ENCODE measurements at places on chromosomes 13 and 19.

DNA sequence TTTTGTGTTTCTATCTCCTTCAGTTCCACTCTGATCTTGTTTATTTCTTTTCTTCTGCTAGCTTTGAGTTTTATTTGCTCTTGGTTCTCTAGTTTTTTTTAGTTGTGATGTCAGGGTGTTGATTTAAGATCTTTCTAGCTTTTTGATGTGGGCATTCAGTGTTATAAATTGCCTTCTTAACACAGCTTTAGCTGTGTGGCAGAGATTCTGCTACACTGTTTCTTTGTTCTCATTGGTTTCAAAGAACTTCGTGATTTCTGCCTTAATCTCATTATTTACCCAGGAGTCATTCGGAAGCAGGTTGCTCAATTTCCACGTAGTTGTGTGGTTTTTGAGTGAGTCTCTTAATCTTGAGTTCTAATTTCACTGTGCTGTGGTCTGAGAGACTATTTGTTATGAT lies 251.7 kb upstream of the HTR2A start:
- H3K27ac ChIP-seq = no peak overlapping the region
- no peaks in the 10 kb centered on the region for H3K36me3 ChIP-seq
- H3K4me3 ChIP-seq = no peak overlapping the region
- no peak for DNase-seq
- H3K27me3 ChIP-seq = no peaks in the 10 kb centered on the region

- peak overlapping the region; percentile 97 for H3K27ac ChIP-seq
- no peaks in the 10 kb centered on the region for H3K4me1 ChIP-seq
- DNase-seq = peak; percentile 25
Observed at GRCh38 chr13:29849071-29849631, 1.3 kb downstream of the UBL3 start.

- no peak for DNase-seq
- no peak overlapping the region for H3K27ac ChIP-seq
Observed at GRCh38 chr13:84290386-84290785, 408.1 kb upstream of the SLITRK1 start.

DNA sequence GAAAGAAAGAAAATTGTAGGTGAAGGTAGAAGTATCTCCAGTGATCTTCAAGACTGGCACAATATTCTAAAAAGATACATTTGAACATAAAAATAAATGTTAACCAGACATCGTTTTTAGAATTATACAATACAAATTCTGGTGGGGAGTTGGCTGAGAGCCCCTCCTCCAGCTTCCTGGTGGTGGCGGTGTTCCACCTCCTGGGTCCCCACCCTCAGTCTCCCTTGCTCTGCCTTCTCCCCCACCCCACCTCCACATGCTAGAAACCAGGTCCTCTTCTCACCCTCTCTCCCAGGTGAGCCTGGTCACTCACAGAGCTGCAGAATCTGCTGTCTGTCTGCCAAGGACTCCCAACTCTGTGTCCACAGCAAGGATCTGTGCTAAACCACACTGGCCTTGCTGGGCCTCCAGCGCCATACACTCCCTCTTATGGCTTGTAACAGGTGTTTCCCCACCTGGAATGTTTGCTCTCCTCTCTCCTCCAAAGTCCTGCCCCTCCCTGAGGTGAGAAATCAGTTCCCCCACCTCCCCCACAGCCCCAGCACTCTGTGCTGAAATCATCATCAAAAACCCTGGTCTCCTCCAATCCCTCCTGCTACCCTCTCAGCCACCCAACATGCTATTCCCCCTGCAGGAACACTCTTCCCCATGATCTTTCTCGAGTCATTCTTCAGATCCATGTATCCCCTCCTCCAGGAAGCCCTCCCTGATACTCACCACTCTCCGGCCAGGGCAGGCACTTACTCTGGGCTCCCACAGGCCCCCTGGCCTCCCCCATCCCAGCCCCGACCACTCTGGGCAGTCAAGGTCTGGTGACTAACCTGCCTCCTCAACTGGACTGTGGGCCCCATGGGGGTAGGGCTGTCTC lies 20.5 kb upstream of the CYP2S1 start:
- H3K27ac ChIP-seq = no peak overlapping the region
- no peaks in the 10 kb centered on the region for H3K4me1 ChIP-seq
- H3K4me3 ChIP-seq = no peak overlapping the region
- no peak for DNase-seq
- H3K27me3 ChIP-seq = no peaks in the 10 kb centered on the region

- H3K27me3 ChIP-seq = no peaks in the 10 kb centered on the region
- no peaks in the 10 kb centered on the region for H3K36me3 ChIP-seq
- peak overlapping the region; percentile 80 for H3K4me3 ChIP-seq
- DNase-seq = peak; percentile 90
- peaks cover 16% of the 10 kb centered on the region for H3K4me1 ChIP-seq
Observed at GRCh38 chr19:12788682-12789097, 2.6 kb upstream of the JUNB start.

DNA sequence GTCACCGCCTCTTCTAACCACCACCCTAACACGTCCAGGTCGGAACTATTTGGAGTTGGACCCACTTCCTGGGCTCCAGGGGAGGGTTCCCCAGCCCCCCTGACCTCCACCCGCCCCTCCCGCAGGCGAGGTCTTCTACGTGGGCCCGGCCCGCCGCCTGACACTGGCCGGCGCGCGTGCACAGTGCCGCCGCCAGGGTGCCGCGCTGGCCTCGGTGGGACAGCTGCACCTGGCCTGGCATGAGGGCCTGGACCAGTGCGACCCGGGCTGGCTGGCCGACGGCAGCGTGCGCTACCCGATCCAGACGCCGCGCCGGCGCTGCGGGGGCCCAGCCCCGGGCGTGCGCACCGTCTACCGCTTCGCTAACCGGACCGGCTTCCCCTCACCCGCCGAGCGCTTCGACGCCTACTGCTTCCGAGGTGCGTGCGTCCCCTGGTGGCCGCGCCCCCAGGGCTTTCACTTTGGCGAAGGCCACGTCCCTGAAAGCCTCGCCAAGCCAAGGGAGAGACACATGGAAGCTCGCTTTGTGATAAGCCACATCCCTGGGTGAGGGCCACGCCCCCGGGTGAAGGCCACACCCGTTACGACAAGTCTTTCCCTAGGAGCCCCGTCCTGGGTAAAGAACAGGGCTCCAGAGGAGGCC lies 13.2 kb downstream of the NCAN start:
- H3K4me1 ChIP-seq = peaks cover 2% of the 10 kb centered on the region
- no peak overlapping the region for H3K4me3 ChIP-seq
- no peaks in the 10 kb centered on the region for H3K36me3 ChIP-seq
- peak; percentile 27 for DNase-seq
- H3K27me3 ChIP-seq = no peaks in the 10 kb centered on the region

DNA sequence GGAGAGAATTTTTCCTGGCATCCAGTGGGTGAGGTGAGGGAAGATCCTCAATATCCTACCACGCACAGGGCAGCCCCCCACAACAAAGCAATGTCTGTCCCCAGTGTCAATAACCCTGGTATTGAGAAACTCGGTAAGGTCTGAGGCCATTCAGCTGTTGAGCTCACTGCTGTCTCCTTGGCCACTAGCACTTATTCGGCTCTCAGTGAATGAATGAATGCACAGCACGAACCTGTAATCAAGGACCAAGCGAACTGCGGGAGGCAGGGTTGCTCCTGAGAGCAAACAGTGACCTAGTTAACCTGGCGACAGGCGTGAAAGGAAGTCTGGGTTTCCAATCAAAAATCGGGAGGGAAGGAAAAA lies 640 bp downstream of the ZSCAN5A start:
- H3K27ac ChIP-seq = peak overlapping the region; percentile 95
- H3K36me3 ChIP-seq = no peaks in the 10 kb centered on the region
- H3K4me3 ChIP-seq = peak overlapping the region; percentile 70
- H3K4me1 ChIP-seq = peaks cover 7% of the 10 kb centered on the region

DNA sequence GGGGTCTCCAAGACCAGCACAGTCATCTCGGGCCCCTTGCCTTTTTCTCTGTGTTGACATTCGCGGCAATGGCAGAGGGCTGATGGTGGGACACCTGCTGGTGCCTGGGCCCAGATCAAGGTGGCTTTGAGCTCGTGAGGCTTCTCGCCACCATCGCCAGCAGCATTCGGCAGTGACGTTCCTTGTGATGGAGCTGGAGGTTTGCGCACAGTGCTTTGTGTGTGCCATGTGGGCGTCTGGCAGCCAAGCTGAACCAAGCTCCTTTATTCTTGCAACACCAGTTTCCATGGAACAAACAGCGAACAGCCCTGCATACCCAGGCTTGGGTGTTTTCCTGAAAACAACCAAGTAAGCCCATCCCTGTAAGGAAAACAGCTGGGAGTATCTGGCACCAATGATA lies 9.1 kb upstream of the TMEM255B start:
- H3K36me3 ChIP-seq = no peaks in the 10 kb centered on the region
- no peaks in the 10 kb centered on the region for H3K27me3 ChIP-seq
- DNase-seq = no peak
- no peak overlapping the region for H3K27ac ChIP-seq
- H3K4me3 ChIP-seq = no peak overlapping the region

GRCh38 chr19:10808937-10809649 lies 26.9 kb downstream of the TMED1 start:
- no peak for DNase-seq
- H3K27ac ChIP-seq = no peak overlapping the region
- no peaks in the 10 kb centered on the region for H3K36me3 ChIP-seq
- no peak overlapping the region for H3K4me3 ChIP-seq
- no peaks in the 10 kb centered on the region for H3K27me3 ChIP-seq

DNA sequence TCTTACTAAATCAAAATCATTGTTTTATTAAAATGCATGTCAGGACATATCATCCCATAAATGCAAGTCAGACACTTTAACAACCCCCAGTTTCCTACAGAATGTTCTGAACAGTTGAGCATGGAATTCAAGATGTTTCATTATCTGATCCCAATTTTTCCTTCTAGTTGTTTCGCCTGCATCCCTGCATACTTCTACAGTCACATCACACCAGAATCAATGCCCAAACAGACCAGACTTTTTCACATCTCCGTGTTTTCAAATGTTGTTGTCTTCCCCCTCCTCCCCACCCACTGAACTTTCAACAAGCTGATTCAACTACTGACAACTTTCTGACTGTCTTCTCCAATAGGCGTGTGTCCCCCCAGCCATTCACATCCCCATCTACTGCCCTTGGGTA lies 48.6 kb downstream of the LHFPL6 start:
- H3K27ac ChIP-seq = no peak overlapping the region
- H3K4me1 ChIP-seq = peaks cover 5% of the 10 kb centered on the region
- H3K27me3 ChIP-seq = no peaks in the 10 kb centered on the region
- H3K4me3 ChIP-seq = no peak overlapping the region

GRCh38 chr13:51057906-51058305 lies 53.2 kb downstream of the C13orf42 start:
- no peak overlapping the region for H3K4me3 ChIP-seq
- no peaks in the 10 kb centered on the region for H3K4me1 ChIP-seq
- no peaks in the 10 kb centered on the region for H3K27me3 ChIP-seq
- H3K27ac ChIP-seq = no peak overlapping the region

DNA sequence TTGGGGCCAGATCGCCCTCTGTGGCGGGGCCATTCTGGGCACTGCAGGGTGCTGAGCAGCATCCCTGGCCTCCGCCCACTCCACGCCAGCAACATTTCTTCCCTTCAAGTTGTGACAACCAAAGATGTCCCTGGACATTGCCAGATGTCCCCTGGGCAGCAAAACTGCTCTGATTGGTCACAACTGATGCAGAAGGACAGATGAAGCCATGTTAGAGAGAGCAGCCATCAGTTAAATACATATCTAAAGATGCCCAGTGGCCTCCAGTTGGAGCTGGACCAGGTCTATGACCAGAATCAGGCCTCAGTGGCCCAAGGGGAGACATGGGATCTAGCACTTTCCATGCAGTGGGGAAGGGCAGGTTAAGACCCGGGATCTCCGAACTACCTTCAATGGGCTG lies 125.7 kb downstream of the PTPRS start:
- no peak for DNase-seq
- no peak overlapping the region for H3K27ac ChIP-seq
- no peaks in the 10 kb centered on the region for H3K36me3 ChIP-seq
- no peaks in the 10 kb centered on the region for H3K27me3 ChIP-seq
- H3K4me3 ChIP-seq = no peak overlapping the region

DNA sequence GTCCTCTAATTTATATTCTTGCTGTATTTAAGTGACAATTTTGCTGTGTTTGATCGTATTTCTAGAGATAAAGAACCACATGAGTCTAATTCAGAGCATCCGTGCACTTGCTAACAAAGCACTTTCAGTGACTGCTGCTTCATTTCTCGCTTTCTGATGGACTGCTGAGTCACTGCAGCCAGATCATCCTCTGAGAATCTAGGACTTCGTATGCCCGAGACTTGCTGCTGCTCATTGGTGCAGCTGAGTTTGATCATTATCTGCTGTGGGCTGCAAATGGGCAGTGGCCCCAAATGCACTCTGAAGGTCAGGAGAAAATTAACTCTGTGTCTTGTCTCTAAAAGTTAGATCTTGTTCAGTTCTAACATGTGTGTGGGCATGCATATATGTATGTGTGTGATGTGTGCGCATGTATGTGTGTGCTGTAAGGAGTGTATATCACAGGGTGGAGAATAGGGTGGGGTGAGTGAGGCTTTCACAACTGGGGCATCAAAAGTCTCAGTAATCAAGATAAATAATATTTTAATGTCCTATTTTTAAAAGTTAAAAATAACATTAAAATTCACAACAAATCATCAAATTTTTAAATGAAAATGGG lies 342.6 kb downstream of the MTUS2 start:
- H3K4me3 ChIP-seq = no peak overlapping the region
- no peaks in the 10 kb centered on the region for H3K36me3 ChIP-seq
- no peaks in the 10 kb centered on the region for H3K27me3 ChIP-seq
- DNase-seq = no peak
- no peaks in the 10 kb centered on the region for H3K4me1 ChIP-seq

DNA sequence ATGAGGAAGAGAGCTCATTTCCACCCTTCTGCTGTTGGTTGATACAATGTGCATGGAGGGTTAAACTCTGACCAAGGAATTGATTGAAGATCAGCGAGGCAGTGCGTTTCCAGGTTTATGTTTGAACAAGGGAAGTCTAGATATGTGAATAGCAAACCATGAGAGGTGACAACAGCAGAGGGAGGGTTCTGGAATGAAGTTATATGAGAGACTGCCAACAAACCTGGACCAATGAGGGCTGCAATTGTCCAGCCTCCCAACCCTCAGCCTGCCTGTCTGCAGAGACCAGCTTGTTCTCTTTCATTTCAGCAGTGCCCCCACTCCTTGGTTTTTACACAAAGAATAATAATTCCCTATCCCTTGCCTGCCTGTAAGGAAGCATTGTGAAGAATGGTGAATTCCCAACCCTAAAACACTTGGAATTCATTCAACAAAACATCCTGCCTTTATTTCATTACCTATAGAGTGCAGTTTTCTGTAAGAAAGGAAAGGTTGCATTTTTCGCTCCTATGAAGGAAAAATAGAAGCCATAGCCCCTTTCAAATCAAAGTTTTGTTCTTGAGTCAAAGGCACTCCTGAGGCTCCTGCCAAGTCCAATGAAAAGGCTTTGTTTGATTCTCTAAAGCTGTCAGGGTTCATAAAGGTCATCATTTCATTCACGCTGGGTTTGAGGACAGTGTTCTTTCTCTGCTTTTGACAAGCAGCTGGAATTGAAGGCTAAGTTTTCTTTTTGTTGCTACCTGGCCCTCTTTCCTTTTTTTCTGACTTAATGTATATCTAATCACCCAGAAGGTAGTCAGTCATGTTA lies 53.6 kb upstream of the ABCC4 start:
- no peak overlapping the region for H3K27ac ChIP-seq
- H3K36me3 ChIP-seq = no peaks in the 10 kb centered on the region
- H3K4me3 ChIP-seq = no peak overlapping the region
- DNase-seq = no peak
- H3K4me1 ChIP-seq = no peaks in the 10 kb centered on the region
- H3K27me3 ChIP-seq = no peaks in the 10 kb centered on the region
